ENCODE measurements at places on chromosomes 3 and 15. TPM values are rescaled to one million over a fixed set of nuclear protein-coding genes. Genes with fewer than 3 reads are reported as not detected.

Gene TEX9
- 2.4 TPM for total RNA-seq

Gene CHDH
- total RNA-seq: 0.70 TPM

Gene BLM
- 8.9 TPM for total RNA-seq

Gene GOLGA6L4
- 0.46 TPM for total RNA-seq

Gene RLBP1
- not detected for total RNA-seq

Gene PARP6
- 7.5 TPM for total RNA-seq

Gene SIDT1
- 1.4 TPM for total RNA-seq

Gene SLC9C1
- not detected for total RNA-seq

Gene STXBP5L
- not detected for total RNA-seq

Gene AMIGO3
- total RNA-seq: 0.19 TPM

Gene ASB14
- total RNA-seq: not detected

Gene RPL29
- 2,349 TPM for total RNA-seq

Gene EFCC1
- total RNA-seq: not detected

Gene HES1
- total RNA-seq: 109 TPM

Gene SLC12A1
- not detected for total RNA-seq

Gene SUCNR1
- not detected for total RNA-seq

Gene MEGF11
- not detected for total RNA-seq

Gene TLE3
- total RNA-seq: 39.9 TPM

Gene ACKR4
- total RNA-seq: 0.19 TPM

Gene NR2E3
- not detected for total RNA-seq

Gene ATP13A4
- 4.4 TPM for total RNA-seq

Gene DENND6A
- total RNA-seq: 26.6 TPM

Gene TMEM40
- total RNA-seq: 61.0 TPM

Gene ADAMTS17
- total RNA-seq: 2.0 TPM

Gene KBTBD13
- total RNA-seq: not detected

Gene MGLL
- total RNA-seq: 44.1 TPM

Gene ZNF385D
- not detected for total RNA-seq

Gene SLC2A2
- not detected for total RNA-seq

Gene C3orf22
- not detected for total RNA-seq

Gene PLA2G4D
- total RNA-seq: not detected

Gene SI
- total RNA-seq: not detected

Gene HHLA2
- not detected for total RNA-seq
